AG08395 (cell line): ENCODE measurements at places on chromosomes 5 and 9.

DNA sequence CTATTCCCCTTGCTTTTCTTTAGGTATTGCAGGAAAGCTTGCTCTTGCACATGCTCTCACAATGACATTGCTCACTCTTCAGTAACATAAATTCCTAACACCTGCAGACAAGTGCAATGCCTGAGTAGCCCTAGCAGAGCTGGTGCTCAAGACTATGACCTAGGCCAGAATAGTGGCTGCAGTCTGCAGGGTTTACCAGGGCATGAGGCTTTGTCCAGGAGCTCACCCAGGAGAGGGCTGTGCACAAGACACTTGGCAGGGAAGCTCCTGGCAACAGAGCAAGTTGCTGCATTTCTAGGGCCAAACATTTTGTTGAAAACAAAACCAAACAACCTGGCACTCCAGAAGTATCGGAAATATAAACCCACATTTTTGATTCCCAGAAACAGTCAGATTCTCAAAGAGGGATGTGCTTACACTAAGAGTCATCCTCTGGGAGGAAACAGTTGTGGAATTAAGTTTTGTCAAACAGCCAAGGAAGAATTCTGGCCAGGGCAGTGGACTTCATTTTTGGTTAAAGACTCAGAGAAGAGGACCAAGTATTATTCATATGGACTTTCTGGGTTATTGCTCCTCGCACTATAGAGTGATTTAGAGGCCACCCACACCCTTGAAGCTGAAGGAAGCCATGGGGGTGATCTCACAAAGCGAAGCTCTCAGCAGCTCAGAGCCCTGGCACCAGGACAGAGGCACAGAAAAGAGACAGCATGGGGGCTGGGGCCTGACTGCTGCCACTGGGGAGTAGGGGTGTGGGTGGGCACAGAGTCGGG, 44.9 kb downstream of the MACROH2A1 start:
- DNase-seq = peak; percentile 96

DNA sequence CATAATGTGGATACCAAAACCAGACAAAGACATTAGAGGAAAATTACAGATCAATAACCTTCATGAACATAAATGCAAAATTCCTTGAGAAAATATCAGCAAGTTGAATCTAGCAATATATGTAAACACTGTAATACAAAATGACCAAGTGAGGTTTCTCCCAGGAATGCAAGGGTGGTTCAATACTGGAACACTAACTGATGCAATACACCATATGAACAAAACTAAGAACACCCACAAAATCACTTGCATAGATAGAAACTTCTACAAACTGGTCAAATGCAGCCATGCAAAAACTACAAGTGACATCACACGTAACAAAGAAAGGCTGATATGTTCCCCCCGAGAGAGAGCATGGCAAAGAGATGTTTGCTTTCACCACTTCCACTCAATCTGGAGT, 55.6 kb downstream of the NACC2 start:
- DNase-seq = no peak

- DNase-seq = no peak
These were observed 3.1 kb downstream of the CAMK4 start for GRCh38 chr5:111227226-111227782.

- DNase-seq = no peak
These were observed 53.1 kb downstream of the NDUFS4 start for GRCh38 chr5:53613536-53613935.

DNA sequence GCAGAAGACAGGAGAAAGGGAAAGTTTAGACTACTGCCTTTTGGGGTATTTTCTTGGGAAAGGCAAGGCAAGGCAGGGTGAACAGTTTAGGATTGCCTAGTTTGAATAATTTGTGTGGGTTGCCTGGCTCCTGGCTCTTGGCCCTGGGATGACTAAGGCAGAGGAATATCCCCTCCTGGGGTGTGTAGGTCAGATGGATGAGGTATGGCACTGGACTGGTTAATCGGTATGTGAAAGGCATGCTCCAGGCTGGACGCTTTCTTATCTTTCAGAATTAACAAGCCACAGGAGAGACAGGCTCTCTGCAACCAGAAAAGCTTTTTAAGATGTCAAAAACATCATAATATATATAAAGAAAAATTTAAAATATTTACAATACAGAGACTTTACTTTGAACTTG, 58.6 kb downstream of the STARD4 start:
- no peak for DNase-seq
